ENCODE measurements at places on chromosomes 11 and 22.

GRCh38 chr22:21681566-21682370 lies 16.0 kb downstream of the PPIL2 start:
- no peaks in the 10 kb centered on the region for H3K27me3 ChIP-seq
- H3K27ac ChIP-seq: no peak overlapping the region

DNA sequence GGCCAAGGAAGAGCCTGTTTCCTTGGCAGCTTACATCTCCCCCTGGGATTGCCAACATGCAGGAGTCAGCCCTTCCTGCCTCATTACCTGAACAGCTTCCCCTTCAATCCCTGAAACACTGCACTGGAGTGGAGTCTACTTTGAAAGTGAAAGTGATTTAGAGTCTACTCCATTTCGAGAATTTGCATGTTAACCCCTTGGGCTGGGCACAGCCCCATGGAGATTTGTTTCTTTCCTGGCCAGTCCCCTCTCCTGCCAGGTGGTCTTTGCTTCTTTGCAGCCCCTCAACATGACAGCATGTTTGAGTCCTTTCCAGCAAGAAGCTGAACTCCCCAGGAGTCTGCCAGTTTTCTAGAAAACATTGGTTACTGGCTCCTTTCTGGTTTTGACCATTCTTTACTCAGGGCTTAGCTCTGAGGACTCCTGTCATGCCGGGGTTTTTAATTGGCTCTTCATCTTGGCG lies 59.9 kb downstream of the TRAF6 start:
- no peaks in the 10 kb centered on the region for H3K4me1 ChIP-seq
- H3K36me3 ChIP-seq: no peaks in the 10 kb centered on the region
- no peak overlapping the region for H3K27ac ChIP-seq
- no peaks in the 10 kb centered on the region for H3K27me3 ChIP-seq
- no peak for DNase-seq

DNA sequence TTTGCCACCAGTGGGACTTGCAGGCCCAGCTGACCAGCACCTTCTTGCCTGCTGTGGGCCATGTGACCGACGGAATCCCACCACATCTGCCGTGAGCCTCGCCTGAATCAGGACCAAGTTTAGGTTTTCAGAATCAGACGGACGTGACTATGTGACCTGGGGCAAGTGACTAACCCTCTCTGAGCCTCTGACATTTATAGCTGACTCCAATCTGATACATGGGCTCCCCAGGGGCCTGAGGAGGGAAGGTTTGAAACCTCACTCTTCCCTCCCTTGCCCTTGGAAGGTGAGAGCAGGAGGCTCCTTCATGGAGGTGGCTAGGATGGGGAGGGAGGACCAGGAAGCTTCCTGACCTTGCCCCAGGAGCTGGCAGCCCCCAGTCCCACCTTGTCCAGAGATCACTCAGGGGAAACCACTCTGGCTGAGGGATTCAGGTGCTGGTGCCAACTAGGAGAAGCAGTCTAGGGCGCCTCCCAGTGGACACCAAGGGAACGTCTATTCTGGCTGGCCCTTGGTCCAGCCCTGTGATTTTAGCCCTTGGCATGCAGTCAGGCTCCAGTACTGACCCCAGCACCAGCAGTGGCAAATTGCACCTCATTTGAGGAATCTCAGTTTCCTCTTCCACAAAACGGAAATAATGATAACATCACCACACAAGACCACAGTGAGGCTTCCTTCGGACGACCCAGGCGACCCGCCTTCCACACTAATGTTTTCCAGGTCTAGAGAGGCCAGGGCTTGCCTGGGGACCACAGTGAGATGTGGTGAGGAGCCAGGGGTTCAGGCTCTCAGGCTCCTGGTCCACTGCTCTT lies 47.2 kb upstream of the SYT7 start:
- no peak overlapping the region for H3K27ac ChIP-seq
- H3K27me3 ChIP-seq: peaks cover 87% of the 10 kb centered on the region
- H3K4me1 ChIP-seq: no peaks in the 10 kb centered on the region
- H3K36me3 ChIP-seq: no peaks in the 10 kb centered on the region
- DNase-seq: peak; percentile 27

- H3K36me3 ChIP-seq: no peaks in the 10 kb centered on the region
- peaks cover 3% of the 10 kb centered on the region for H3K4me1 ChIP-seq
- no peak overlapping the region for H3K27ac ChIP-seq
- DNase-seq: no peak
- H3K4me3 ChIP-seq: no peak overlapping the region
Measured at GRCh38 chr22:29212743-29213142, 7.0 kb downstream of the EMID1 start.

DNA sequence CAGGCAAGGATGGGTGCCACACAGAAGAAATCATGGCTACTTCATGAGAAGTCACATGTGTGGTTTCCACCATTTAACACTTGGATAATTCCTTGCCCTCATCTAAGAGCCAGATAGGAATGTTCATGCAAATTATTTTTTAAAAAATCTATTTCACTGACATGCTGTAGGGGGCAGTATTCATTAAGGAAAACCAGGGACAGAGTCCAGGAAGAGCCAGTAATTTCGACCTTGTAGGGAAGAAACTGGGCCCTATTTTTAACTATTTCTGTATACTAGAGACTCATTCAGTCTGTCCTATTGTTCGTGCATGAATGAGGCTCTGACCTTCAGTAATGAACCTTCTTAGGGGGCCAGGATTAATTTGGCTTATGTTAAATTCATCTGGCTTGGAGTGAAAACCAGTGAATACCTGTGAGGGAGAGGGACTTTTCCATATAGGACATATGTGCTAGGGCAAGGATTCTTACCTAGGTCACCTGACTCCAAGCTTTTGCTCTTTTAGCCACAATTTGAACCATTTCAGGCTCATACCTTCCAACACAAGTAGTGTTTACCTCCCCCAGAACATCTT lies 192.7 kb downstream of the NAV2 start:
- H3K36me3 ChIP-seq: no peaks in the 10 kb centered on the region
- no peak overlapping the region for H3K4me3 ChIP-seq
- H3K27me3 ChIP-seq: no peaks in the 10 kb centered on the region
- no peaks in the 10 kb centered on the region for H3K4me1 ChIP-seq
